Body of pancreas (tissue), 4 donors: ENCODE measurements at places on chromosomes 2 and 18.

DNA sequence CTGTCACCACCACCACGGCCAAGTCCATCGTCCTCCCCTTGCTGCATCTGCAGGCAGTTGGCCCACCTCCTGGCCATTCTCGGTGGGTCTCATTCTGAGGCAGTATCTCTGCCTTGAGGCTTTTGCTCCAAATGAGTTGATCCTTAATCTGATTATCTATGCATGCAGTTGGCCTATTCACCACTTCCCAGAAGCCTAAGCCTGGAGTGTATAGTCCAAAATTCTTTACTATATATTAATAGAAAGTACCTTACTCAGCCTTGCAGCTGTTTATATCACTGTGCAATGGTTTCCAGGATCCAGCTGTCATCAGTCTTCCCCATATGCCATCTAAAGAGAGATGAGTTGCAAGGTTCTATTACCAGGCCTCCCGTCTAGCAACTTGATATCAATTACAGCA is 292.4 kb downstream of the SS18 start:
- no peak for DNase-seq

DNA sequence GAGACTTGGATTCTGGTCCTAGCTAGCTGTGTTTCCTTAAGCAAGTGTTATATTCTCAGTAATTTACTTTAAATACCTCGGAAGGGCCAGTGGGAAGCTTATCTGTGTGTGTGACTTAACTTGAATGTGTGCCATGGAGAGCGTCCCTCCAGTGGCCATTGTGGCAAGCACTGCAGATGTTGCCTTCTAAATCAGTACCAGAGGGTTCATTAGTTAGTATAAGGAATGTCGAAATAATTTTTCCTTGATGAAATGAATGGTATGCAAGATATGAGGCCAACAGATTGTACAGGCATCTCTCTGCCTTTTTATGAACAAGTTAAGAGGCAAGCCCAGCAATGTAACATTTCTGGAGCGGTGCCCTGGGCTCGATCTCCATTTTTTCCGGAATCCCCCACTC is 52.0 kb downstream of the FBXO36 start:
- DNase-seq, result peak; percentile 17

DNA sequence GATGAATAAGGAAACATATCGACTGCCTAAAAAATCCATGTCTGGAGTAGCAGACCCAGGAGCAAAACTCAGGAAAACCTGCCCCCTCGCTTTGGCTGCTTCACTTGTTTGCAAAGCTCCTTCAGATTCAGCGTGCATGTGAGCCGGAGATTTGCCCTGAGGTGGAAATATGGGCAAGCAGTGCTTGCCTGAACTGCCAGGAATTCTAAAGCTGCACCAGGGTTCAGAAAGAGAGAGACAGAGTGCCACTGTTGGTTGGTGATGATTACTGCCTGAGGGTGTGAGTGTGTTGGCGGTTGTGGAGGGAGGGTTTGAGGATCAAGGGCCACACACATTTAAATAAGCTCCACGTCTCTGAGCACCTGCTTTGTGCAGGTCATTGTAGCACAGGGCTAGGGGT is 139.6 kb upstream of the RGPD4 start:
- DNase-seq, result no peak

DNA sequence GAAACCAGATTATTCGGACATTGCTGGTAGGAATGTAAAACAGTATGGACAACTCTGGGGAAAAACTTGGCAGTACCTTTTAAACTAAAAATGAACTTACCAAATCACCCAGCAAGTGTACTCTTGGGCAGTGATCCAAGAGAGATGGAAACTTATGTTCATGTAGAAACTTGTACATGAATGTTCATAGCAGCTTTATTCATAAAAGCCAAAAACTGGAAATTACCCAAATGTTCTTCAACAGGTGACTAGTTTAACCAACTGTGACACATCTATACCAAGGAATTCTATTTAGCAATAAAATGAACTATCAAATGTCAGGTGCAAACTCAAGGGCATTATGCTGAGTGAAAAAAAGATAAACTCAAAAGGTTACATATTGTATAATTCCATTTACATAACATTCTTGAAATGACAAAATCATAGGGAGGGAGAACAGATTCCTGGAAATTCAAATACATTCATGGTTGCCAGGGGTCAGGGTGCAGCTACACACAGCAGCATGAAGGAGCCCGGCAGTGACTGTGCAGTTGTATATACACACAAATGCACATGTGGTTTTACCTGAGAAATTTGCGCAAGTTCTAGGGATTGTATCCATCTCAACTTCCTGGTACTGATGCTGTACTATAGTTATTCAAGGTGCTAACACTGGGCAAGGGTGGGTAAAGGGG is 3.5 kb upstream of the RNU4ATAC start:
- DNase-seq, result no peak

DNA sequence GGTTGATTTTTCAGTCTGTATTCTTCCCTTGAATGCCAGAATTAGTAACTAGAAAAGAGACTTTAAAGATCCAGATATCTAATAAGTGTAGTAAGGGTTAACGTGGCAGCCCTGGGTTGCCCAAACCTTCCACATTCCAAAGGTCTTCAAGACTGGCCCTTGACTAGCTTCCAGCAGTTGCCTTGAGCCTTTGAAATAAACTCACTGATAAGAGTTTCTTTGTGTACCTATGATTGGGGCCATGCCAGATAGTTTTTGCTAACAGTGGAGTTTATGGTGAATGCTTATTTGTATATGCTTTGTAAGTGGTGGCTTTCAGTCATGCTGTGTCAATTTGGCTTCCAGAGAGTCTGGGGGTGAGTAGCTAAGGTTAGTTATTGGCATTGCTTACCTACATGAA is 722.3 kb downstream of the RNF144A start:
- DNase-seq, result peak; percentile 62

- no peak for DNase-seq
Measured at GRCh38 chr2:96715658-96716057, 24.2 kb downstream of the LMAN2L start.

- no peak for DNase-seq
Measured at GRCh38 chr2:234587341-234588053, 90.6 kb upstream of the ARL4C start.

- peak; percentile 62 for DNase-seq
Measured at GRCh38 chr2:207692206-207693065, 19.0 kb upstream of the CCNYL1 start.

DNA sequence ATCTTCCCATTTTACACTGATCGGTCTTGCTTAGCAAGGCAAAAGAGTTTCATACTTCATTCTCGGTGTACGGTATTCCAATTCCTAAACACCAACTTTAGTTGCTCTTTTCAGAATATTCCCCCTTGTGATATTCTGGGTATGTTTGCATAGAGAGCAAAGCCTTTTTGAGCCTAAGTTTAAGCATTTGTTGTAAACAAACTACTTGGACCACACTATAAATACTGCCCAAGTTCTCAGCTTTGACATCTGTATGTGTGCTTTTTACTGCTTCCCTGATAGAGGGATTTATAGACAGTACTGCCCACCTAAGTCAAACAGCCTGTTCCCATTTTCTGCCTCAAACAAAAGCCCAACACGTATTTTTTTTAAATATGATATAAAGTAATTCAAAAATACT is 36.9 kb downstream of the CCBE1 start:
- DNase-seq, result no peak

GRCh38 chr2:228599297-228599696 is 417.8 kb upstream of the SPHKAP start:
- DNase-seq, result no peak

DNA sequence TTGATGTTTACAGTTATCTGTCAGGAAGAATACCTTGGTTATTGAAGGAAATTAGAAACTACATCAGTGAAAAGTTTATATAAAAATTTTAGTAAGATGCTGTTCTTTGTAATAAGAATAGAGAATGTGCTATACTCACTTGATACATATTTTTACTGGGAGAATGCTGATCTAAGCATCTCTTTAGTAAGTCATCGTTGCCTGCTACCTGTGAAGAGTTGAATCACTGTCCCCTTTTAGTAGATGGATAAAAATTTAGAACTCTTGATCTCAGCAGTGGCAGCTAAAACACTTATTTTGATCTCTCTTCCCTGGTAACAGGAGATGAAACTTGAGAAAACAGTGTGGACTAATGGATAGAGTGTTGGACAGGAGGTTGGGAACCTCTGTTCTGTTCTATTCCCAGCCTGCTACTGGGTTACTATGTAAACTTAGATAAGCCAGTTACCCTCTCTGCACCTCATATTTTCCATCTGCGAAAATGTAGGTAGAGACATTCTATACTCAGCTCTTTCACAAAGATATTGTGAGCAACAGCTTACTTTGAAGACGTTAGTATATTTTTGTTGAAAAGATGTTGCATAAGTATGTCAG is 100.3 kb downstream of the FEZ2 start:
- DNase-seq, result no peak

DNA sequence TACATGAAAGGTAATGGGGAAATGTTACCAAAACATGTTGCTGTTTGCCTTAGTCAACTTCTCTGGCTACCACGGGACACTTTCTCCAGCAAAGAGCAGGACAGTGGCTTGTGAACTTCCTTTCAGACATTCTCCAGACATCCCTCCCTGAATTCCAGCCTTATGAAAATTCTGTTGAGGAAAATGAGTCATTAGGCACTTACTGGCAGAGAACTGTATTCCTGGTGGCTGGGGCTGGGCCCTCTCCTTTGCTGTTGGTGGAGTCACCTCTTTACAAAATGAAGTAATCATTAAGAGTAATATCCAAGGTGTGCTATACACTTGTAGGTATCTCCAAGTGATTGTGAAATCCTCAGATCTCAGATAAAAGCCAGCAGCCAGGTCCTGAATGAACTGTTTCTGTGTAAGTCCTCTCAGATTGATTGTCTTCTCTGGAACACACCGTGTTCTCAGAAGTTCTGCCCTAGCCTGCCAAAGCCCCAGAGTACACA is 1.3 kb upstream of the FAP start:
- peak; percentile 22 for DNase-seq

DNA sequence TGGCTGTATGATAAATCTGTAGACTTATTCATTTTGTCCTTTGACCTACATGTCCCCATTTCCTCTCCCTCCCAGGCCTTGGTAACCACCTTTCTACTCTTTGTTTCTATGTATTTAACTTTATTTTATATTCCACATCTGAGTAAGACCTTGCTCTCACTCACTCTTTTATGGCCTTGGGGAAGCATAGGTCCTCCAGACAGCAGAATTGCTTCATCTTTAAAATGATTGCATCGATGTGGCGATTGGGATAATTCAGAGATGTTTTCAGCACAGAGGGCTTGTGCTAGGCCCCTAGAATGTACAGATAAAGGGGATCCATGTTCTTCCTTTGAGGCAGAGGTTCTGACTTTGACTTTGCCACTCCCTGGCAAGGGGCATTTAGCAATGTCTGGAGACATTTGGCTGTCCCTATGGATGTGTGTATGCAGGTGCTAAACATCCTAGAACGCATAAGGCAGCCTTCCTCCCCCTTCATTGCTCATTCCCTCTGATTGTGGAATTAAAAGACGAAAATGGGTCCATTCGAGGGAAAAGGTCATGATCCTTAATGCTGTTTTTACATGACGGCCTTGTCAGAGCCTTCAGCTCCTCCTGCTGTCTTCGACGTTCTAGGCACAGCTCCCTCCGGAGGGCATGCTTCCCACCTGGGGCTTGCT is 1.2 kb upstream of the GPR39 start:
- no peak for DNase-seq

DNA sequence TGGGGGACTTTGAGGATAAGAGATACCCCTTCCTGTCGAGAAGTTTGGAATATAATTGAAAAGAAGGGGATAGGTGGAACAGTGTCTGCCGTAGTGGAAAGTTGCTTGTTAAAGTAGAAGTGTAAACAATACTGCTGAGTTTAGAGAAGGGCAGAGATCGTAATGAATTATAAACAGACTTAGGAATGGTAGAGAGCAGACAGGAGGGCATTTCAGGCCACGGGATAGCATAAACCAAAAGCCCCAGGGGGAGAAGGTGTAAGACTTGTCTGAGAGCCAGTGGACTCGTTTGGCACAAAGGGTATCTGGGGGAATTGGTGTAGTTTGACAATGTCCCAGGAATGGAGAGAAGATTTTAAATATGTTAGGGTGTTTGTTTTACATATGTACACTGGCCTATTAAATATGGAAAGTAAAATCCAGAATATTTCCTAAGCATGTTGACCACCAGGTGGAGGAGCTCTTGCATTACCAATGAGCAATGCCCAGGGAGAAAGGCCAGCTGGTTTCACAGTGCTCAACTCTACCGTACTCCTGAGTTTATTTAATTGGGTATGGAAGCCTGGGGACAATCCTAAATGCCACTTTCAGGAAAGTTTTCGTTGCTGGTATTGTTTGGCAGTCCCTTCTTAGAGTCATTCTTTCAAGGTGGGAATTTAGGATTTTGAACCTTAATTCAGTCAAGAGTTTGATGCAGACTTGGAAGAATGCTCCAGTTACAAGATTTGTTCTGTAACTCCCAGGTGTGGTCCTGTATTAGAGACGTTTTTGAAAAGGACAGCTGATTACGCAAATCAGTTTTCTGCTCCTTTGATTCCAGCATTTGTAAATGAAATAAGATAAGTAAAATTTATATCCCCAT is 7.5 kb downstream of the COPS8 start:
- peak; percentile 44 for DNase-seq

GRCh38 chr2:204574486-204574885 is 29.2 kb downstream of the PARD3B start:
- DNase-seq, result no peak

DNA sequence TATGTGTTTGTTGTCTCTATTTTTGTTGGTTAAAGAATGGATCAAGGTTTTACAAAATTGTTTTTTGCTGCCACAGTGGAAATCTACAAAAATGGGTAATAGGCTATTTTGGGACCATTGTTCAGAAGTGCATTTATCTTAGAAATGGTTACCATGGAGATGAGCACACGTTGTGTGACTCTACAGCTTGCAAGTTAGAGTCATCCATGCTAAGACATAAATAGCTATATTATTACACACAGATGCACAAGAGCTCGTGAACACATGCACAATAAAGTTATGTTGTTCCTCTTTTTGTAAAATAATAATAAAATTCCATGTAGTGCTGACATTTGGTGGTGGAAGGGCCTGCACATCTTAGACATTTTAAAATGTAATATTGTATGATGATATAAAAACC is 15.5 kb upstream of the DUSP19 start:
- DNase-seq, result no peak

DNA sequence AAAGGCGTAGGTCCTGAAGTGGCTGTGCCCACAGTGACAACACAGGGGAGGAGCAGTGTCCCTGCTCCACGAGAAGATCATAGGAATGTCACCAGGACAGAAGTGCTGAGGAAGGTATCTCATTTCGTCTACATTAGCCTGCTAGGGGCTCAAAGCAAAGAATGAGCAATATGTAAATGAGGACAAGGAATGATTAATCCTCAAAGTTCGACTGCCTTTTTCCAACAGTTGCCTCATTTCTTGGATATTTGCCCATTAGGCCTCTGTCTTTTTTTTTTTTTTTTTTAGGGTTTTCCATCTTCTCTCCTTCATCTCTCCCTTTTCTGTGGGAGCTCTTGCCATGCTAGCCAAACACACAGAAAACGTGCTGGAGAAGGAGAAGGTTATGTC is 105.2 kb upstream of the ARHGAP28 start:
- no peak for DNase-seq
